ENCODE measurements at places on chromosomes 6 and 20. TPM values are rescaled to one million over a fixed set of nuclear protein-coding genes. Genes with fewer than 3 reads are reported as not detected.

GRCh38 chr6:34891296-34891695, 2.2 kb downstream of the ANKS1A start:
- no peak for DNase-seq

DNA sequence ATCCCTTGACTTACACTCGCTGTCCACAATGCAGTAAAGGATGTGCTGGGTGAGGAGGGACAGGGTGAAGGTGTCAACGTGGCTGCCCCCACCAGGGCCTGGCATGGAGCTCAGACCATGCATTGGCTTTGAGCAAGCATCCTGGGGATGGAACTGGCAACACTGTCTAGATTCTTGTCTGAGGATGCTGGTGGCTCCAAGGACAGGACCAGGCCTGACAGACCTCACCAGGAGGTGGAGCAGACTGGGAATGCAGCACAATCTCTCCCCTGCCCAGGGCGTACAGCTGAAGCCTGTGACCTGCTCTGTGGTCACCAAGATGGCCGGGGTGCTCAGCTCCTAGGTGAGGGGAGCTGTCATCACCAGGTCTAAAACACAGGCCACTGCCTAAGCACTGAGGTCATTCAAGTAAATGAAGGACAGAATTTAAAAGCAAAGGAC, 50.9 kb downstream of the MYH7B start:
- no peak for DNase-seq

DNA sequence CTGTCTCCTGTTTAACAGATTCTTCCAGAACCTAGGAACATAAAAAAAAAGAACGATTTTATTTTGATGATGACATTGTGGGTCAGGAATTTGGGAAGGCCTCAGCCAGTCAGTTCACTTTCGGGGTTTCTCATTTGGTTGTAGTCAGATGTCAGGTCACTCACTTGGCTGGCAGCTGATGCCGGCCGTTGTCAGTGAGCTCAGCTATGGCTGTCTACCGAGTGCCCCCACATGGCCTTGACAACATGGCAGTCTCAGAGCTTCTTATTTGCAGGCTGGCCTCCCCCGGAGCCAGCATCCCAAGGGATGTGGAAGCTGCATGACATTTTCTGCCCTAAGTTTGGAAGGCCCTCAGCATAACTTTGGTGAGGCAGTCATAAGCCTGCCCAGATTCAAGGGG, 11.5 kb downstream of the RNF217 start:
- DNase-seq, result no peak

DNA sequence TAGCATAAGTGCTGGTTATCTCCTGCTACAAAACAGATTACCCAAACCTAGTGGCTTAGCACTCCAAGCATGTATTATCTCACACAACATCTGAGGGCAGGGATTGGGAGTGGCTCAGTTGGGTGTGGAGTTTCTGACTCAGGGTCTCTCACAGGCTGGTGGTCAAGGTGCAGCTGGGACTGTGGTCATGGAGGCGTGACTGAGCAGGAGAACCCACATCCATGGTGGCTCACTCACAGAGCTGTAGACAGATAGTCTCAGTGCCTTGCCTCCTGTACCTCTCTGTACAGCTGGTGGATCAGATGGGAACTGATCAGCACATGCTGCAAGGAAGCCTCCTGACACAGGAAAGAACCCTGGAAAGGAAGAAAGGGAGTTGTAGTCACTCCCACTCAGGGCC, 83.1 kb upstream of the CST7 start:
- no peak for DNase-seq

DNA sequence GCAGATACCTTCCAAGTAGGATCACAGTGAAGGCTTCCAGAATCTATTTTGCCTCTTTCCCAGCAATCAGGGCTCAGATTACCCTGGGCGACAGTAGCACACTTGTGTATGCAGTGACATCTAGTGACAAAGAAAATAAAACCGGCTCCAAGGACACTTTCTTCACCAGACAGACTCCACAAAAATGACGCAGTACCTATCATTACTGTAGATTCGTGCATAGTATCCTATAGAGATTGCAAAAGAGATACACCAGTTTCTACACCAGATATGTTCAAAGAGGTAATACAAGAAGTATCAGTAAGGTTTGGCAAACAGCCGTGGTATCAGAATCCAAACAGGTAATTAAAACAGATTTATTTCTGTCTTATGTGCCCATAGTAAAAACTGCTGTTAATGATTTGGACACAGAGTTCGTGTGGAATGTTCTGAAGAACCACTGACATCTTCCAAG, 600.4 kb upstream of the JAG1 start:
- DNase-seq, result no peak

- DNase-seq, result no peak
Measured at GRCh38 chr20:21656308-21657067, 49.0 kb upstream of the PAX1 start.

- peak; percentile 75 for DNase-seq
Measured at GRCh38 chr6:134809130-134809529, 140.8 kb downstream of the ALDH8A1 start.

DNA sequence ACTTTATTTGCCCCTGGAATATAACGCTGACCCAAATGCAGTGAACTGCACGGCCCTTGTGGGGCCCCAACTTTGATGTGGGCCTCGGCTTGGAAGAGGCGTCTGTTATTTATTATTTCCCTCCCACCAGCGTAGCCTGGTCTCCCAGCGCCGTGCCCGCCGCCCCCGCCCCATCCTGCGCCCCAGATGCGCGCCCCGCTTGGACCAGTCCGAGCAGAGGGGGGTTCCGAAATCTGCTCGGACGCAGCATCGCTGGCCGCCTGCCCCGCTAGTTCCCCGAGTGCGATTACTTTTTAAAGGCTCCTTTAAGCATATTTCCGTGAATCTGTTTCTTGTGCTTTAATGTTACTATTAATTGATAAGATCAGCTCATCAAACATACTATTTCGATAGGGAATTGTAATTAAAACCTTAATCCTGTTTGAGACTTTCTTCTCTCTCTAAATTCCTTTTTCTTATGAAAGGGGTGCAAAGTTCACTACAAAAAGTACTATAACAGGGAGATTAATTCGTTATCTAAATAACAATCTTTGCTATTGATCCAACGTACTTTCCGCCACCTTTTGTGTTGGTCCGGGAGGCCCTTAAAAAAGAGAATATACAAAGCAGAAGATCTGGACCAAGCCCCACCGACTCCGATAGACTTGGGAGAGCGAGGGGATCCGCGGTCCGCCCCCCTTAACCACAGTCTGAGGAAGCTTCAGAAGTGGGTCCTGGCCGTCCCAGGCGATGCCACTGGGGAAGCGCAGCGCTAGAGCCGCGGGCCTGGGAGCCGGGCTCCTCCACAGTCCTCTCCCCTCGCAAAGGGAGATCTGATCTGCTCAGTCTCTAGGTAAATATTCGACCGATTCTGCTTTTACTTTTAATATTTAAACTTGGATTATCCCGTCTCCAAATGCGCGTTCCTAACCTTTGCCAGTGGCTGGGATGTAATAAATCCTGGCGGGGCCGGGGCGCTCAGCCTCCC, 10.2 kb downstream of the POU3F2 start:
- no peak for DNase-seq

GRCh38 chr20:15205719-15206118, 868.3 kb upstream of the FLRT3 start:
- no peak for DNase-seq

- no peak for DNase-seq
Measured at GRCh38 chr6:17397764-17398194, 4.4 kb downstream of the CAP2 start.

DNA sequence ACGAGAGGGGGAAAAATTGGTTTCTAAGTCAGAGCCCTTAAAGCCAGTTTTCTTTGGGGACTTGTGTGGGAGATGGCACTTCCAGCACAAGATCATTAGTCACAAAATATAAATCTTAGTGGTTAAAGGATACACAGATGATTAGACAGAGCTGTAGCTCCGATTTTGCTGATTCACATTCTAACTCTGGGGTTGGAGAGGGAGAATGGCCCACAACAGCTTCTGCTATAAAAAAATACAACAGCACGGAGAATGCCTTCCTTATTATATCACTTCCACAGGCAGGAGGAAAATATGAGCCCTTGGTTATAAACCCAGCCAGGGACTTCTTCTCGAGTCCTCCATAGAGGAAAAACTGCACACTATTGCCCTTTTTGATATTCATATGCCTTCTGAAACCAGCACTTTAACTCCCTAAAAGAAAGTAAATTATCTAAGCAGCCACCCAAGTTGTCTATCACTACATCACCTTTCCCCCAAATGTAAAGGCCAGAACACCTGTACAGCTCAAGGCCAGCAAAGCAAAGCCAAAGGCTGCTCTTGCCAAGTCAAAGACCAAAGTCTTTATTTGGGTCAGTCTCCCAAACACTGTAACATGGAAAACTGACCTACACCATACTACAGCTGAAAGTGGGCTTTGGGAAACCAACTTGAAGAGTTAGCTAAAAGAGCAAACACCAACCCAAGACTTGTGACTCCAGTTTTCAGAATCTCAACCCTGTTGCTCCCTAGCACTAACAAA, 10.4 kb downstream of the MRPL14 start:
- peak; percentile 81 for DNase-seq

DNA sequence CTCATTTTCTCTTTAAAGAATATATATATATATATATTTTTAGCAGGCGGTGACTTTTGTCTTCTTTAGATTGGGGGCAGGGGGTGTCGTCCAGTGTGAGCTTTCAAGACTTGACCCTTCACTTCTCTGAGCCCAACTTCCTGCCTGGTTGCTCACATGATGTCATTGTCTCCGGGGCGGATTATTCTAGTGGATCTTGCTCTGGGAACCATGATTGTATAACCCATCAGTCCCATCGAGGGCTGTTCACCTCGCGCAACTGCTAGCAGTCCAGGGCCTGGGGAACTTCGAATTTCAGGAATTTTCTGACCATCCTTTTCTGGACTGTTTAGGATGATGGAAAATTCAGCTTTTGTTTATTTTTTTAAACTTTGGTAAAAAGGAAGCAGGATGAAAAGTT, 1.0 kb downstream of the IGF2R start:
- peak; percentile 52 for DNase-seq

- no peak for DNase-seq
Measured at GRCh38 chr6:111173341-111173740, 86.0 kb downstream of the SLC16A10 start.

The FAM209B gene
- total RNA-seq, result 0.48 TPM

The C6orf52 gene
- total RNA-seq, result 3.1 TPM

The TNFRSF21 gene
- 61.2 TPM for total RNA-seq

The IRF4 gene
- total RNA-seq, result 0.21 TPM
